ENCODE measurements at places on chromosomes 12 and 14. TPM values are rescaled to one million over a fixed set of nuclear protein-coding genes. Genes with fewer than 3 reads are reported as not detected.

DNA sequence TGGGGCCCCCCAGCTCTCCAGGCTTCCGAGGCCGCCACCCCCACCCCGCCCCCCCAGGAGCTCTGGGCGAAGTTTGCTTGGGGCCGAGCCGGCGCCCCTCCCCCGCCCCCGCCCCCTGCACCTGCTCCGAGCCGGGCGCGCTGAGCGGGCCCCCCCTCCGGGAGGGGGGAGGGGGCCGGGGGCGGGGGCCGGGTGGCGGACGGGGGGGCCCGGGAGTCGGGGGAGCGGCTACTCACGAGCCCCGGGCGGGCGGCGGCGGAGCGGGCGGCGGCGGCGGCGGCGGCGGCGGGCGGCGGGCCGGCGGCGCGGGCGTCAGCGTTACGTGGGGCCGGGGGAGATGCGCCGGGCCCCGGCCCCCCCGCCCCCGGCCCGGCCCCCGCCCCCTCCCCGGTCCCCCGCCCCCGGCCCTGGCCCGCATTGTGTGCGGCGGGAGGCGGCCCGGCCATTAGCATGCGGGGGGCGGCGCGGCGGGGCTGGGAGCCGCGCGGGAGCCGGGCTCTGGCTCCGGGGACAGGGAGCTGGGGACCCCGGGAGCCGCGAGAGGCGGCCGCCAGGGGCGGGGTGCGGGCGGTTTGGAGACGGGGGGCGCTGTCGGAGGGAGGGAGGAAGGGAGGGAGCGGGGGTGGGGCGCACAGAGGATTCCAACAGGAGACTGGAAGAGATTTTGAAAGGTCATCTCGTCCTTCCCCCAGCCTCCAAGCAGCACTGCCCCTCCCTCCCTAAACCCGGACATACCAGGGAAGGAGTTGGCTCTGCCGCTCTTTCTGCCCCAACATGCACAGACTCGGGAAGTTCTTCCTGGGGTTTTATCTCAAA, at the start of gene ZNF219:
Gene ZNF219 (minus strand): TSS at position 580 of the 816 bp plus-strand sequence. CDS start 5,064 bp downstream, outside the sequence.
- peak; percentile 86 for DNase-seq

DNA sequence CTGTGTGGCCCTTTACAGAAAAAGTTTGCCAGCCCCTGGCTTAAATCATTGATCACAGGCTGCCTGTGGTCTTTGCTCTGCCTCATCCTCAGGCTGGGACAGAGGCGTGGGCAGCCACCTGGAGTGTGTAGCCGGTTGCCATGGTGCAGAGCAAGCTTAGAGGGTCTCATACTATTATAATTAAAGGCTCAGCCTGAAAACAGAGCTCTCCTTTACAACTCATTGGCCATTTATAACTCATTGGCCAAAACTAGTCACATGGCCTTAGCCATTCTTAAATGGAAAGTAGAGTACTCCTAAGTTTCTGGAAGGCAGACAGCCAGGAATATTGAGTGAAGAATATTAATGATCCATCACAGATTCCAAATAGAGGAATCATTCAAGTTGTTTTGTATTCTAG, 3.0 kb downstream of the HSP90B1 start:
- peak; percentile 36 for DNase-seq

GRCh38 chr14:101821528-101821927, 60.0 kb downstream of the PPP2R5C start:
- DNase-seq = no peak

GRCh38 chr12:3380200-3381043, 110.6 kb upstream of the PRMT8 start:
- DNase-seq = no peak

- DNase-seq = no peak
Observed at GRCh38 chr12:76471579-76471978, 88.0 kb downstream of the OSBPL8 start.

DNA sequence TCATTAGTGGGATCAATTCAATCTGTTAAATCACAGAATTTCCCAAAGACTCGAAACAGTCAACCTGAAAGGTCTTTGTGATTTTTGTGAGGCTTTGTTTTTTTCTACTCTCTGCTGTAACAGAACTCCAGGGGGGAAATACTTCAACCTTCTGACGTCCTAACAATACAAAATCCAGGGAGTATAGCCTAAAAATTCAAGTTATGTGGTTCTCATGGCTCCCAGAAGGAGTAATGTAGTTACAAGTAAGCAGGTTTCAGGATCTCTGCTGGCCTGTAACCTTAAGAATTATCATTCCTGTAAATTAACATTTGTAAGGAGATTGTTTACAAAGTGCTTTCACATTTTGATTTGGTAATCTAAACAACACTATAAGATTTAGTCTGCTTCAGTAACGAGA, 39.9 kb downstream of the VEZT start:
- DNase-seq = no peak

- DNase-seq = no peak
Observed at GRCh38 chr12:131461096-131461495, 249.8 kb upstream of the SFSWAP start.

DNA sequence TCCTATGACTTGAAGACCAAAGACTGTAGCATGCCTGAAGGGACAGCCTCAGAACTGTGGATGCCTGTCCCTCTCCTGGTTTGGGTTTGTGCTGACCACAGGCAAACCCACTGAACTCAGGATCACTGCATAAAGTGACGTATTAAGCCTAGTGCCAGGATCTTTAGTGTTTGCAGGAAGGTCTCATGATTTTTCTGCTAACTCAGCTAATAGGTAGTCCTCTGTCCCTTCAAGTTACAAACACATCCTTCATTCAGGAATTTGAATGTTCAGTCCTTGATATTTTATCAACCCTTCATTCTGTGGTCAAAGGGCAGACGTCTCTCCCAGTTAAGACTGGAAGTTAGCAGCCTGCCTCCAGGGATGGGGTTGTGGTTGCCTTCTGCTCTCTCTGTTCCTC, 10.3 kb upstream of the OAS3 start:
- no peak for DNase-seq

DNA sequence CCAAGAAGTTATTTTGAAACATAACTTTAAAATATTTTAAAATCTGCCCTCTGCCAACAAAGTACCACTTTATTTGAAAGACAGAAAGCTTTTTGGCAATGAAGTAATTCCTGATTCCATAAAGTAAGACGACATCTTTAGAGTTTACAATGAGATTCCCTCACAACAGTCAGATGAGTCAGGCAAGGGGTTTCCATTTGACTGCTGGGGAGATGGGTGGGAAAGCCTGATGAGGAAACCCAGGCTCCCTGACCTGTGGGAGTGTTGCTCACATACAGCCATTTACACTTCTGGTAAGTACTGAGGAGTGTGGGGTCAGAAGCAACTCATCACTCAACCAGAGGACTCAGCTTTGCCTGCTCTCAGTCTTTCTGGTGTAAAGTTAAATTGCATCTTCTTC, 10.2 kb downstream of the KITLG start:
- no peak for DNase-seq

- DNase-seq = no peak
Observed at GRCh38 chr14:87049950-87050349, 943.0 kb downstream of the GALC start.

DNA sequence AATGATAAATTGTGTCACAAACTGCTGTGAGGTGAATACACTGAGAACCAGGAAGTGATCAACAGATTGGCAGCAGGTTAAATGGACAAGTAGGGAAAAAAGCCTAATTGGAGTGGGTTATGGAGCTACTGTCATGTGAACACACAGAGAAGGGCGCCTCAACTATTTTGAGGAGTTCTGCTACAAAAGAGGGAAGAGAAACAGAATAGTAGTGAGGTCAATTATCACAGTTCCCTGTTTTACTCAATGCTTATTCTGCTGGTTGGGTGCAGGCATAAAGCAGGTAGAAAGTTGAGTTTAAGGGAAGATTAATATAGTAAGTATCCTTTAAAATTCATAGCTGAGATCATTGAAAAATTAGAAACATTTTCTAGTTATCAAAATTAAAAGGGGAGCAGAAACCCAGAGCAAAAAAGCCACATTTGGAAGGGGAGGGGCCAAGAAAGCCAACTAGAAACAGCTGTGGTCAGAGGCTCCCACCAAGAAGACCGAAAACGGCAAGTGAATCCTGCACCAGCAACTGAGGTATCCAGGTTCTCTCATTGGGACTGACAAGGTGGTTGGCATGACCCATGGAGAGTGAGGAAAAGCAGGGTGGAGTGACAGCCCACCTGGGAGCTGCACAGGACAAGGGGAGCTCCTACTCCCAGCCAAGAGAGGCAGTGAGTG, 105.7 kb downstream of the ZC3H14 start:
- no peak for DNase-seq

GRCh38 chr12:117035287-117035686, 63.9 kb downstream of the TESC start:
- DNase-seq = no peak

DNA sequence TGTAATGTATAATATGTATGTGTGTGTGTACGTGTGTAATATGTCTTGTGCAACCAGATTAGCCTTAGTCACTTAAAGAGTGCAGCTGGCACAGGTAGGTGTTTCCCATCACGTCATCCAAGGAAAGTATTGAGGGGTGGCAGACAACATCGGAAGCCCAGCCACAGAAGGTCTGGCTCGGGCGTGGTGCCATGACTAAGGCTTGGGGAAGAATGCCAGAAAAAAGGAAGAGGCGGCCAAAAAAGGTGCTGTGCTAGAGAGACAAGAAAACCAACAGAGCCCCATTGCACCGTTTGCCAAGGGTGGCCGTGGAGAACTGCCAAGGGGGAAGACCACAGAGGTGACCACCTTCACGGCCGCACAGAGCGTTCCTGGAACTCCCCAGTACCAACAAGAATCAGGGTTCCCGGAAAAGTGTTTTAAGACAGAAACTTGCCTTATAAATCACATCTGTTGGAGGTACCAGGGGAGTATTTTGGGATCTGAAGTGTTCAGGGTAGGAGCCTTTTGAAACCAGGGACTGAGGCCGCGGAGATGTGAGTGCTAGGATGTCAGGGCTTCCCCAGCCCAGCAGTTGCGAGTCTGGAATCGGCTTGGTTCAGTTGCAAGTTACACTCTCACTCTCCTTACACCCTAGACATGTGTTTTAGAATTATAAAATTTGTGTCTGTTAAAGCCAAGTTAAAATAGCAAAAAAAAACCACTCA, 131.2 kb upstream of the DYRK2 start:
- no peak for DNase-seq

- DNase-seq = no peak
Observed at GRCh38 chr12:41460906-41461305, 272.8 kb downstream of the PDZRN4 start.

DNA sequence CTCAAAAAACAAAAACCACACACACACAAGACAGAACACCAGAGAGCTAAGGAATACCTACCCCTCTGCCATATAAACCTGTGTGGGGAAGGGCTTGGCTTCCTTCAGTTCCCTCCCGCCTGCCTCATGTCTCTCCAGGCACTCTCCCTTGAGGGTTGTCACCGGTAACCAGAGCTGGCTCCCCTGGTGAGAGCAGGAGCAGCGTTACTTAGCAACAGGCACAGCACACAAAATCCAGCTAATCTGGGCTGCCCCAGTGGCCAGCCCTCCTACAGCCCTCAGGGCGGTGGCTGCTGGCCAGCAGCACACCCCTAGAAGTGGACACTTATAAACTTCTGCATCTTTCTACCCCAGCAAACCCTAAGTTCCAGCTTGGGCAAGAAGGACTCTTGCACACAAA, 21.6 kb upstream of the NR4A1 start:
- peak; percentile 90 for DNase-seq

GRCh38 chr12:98359856-98360255, 155.5 kb upstream of the TMPO start:
- no peak for DNase-seq

DNA sequence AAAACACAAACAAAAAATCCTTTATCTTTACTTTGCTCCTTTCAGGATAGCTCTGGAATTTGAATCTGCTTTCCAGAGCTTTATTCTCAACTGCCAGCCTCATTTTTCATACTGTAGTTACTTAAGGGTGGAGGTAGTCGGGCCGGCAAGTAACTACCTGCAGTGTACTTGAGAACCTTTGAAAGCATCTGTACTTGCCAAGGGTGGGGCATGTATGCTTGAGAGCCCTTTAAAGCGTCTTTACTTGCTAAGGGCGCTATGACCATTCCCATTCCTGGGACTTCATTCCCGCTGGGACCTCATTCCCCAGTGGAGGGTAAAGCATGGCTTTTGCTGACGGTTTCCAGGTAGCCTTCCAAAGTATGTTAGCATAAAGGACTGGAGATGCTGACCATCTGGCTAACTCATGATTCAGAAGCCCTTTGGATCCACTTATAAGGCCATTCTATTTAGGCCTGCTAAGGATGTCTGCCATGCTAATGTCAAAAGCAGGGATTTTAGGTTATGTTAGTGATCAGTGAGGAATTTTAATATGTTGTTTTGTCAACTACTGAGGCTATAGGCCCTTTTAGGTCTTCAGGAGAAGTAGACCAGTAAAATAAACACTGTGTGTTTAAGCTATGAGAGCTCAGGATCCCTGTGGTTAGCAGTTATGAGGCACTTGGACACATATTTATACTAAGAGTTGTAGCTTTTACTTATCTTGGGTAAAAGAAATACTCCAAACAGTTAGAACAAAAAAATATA, 74.9 kb downstream of the CRADD start:
- DNase-seq = no peak

LGR5 gene
- total RNA-seq = 0.19 TPM

CNTN1 gene
- 9.9 TPM for total RNA-seq

Measured in kidney (tissue), 22 donors.